ENCODE measurements at places on chromosomes 5 and 9.

GRCh38 chr9:89696780-89697179 is 92.0 kb downstream of the GADD45G start:
- no peaks in the 10 kb centered on the region for H3K27me3 ChIP-seq
- peaks cover 24% of the 10 kb centered on the region for H3K4me1 ChIP-seq
- H3K4me3 ChIP-seq, result no peak overlapping the region
- H3K27ac ChIP-seq, result no peak overlapping the region

GRCh38 chr9:129656795-129657390 is 8.6 kb upstream of the PRRX2 start:
- peaks cover 4% of the 10 kb centered on the region for H3K27me3 ChIP-seq
- no peak for DNase-seq
- no peaks in the 10 kb centered on the region for H3K4me1 ChIP-seq
- no peaks in the 10 kb centered on the region for H3K36me3 ChIP-seq
- H3K27ac ChIP-seq, result no peak overlapping the region
- H3K4me3 ChIP-seq, result no peak overlapping the region

- H3K36me3 ChIP-seq, result peaks cover 2% of the 10 kb centered on the region
- peaks cover 22% of the 10 kb centered on the region for H3K4me1 ChIP-seq
- H3K27me3 ChIP-seq, result peaks cover 7% of the 10 kb centered on the region
- no peak overlapping the region for H3K4me3 ChIP-seq
- DNase-seq, result no peak
These were observed 147.9 kb upstream of the TBCA start for GRCh38 chr5:77924081-77924480.

- H3K36me3 ChIP-seq, result no peaks in the 10 kb centered on the region
- no peak for DNase-seq
- H3K27me3 ChIP-seq, result no peaks in the 10 kb centered on the region
- H3K4me3 ChIP-seq, result no peak overlapping the region
These were observed 219.4 kb downstream of the ATPSCKMT start for GRCh38 chr5:10030219-10030831.

DNA sequence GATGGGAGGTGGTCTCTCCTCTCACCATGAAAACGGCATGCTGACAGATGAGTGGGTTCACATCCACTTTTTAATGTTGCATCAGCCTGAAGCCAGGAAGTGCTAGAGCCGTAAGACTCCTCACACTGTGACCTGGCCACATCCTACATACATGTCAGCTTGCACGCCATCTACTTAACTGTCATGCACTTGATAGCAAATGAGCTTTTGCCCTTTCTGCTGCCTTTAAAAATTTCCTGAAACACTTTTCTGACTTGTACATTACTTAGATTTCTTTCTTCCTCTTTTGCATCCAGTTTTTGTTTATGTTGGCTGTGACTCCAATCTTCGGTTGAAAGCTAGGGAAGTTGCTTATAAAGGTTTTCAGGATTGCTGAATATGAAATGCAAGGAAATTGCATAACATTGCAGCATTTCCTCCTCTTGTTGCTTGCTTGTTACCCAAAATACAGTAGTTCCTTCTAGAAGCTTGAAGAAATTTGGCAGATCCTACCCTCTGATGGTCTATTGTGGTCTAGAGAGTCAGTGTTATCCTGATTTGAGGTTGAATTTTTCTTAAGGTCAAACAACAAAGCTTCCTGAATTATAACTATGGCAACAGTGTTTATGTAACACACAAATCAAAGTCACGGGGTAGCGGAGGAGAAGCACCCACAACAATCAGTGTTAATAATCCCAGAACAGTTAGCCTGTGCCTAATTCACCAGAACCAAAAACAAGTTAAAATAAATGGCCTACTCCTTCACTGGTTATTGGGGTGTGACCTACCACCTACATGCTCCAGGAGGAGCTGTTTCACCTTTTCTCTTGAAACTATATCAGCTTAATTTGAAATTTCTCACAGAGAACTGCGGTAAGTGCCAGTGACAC is 232.5 kb downstream of the ARHGAP26 start:
- peak overlapping the region; percentile 93 for H3K27ac ChIP-seq
- DNase-seq, result peak; percentile 66
- H3K4me3 ChIP-seq, result peak overlapping the region; percentile 75
- H3K27me3 ChIP-seq, result no peaks in the 10 kb centered on the region
- H3K4me1 ChIP-seq, result peaks cover 82% of the 10 kb centered on the region
- peaks cover 6% of the 10 kb centered on the region for H3K36me3 ChIP-seq

DNA sequence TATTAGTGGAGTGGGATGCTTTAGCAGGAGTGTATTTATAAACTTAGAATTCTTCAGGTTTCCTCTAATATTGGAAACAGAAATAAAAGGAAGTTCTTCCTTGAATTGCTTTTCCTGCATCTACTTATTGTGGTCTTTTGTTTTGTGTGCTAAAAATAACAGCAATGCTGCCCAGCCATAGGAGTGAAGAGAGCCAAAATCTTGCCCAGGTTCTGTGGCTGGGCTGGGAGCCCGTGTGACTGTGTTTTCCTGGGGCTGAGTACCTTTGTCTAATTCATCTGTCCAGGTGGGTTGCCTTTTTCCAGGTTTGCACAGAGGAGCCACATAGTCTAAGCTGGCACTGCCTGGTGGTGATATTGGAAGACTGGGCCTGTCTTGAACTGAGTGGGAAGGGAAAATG is 179.7 kb upstream of the ADAMTSL1 start:
- H3K4me1 ChIP-seq, result no peaks in the 10 kb centered on the region
- DNase-seq, result no peak
- no peaks in the 10 kb centered on the region for H3K27me3 ChIP-seq
- H3K4me3 ChIP-seq, result no peak overlapping the region
- H3K36me3 ChIP-seq, result no peaks in the 10 kb centered on the region

DNA sequence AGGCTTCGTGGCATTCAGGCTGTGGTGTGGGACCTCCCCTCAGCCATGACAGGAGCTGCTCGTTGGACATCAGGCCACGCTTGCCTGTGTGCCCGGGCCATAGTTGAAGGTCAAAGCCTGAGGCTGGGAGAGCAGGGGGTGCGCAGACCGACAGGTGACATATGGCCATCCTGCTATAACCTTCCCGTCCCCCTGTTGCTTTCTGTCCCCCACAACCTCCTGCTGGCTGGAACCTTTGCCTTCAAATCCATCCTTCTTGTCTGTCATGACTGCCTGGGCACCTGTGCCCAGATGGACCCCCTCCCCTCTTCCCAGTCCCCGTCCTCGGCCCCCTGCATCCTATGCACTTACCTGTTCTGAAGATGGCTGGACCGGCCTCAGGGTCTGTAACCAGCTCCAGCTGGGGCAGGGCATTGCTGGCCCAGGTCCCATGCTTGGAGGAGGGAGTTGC is 83.2 kb downstream of the WNK2 start:
- DNase-seq, result no peak
- no peak overlapping the region for H3K4me3 ChIP-seq
- H3K4me1 ChIP-seq, result peaks cover 27% of the 10 kb centered on the region
- no peaks in the 10 kb centered on the region for H3K27me3 ChIP-seq

DNA sequence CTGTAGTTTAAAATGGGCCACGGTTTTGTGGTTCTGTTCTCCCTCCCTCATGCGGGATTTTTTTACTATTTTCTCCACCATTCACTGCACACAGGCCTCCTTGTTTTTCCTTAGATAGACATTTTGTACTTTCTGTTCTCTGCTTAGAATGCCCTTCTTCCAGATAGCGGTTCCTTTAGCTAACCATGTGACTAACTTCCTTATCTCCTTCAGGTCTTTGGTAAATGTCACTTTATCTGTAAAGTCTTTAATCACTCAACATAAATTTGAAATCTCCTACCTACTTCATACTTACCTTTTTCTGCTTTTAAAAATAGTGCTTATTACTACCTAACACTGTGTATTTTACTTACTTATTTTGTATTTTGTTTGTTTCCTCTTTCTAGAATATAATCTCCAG is 15.0 kb downstream of the FER start:
- H3K27ac ChIP-seq, result peak overlapping the region; percentile 12
- no peak for DNase-seq
- peaks cover 21% of the 10 kb centered on the region for H3K4me1 ChIP-seq
- H3K36me3 ChIP-seq, result peaks cover 2% of the 10 kb centered on the region
- H3K4me3 ChIP-seq, result no peak overlapping the region
- H3K27me3 ChIP-seq, result no peaks in the 10 kb centered on the region

DNA sequence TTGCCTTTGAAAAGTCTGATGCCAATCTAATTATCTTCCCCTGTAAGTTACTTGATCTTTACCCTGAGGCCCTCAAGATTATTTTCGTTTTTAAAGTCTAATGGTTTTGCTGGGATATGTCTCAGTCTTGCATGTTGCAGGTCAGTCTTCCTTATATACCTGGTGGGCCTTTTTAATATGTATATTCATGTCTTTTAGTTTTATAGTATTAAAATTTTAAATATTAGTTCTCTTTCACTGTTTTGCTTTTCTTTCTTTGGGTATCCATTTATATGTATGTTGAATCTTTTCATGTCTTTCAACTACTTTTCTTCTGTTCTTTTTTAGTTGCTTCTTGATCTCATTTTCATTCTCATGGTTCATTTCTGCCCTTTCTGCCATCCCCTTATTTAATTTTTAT is 68.9 kb downstream of the HSD17B4 start:
- no peak overlapping the region for H3K4me3 ChIP-seq
- DNase-seq, result no peak
- no peak overlapping the region for H3K27ac ChIP-seq
- no peaks in the 10 kb centered on the region for H3K27me3 ChIP-seq
- peaks cover 2% of the 10 kb centered on the region for H3K36me3 ChIP-seq

DNA sequence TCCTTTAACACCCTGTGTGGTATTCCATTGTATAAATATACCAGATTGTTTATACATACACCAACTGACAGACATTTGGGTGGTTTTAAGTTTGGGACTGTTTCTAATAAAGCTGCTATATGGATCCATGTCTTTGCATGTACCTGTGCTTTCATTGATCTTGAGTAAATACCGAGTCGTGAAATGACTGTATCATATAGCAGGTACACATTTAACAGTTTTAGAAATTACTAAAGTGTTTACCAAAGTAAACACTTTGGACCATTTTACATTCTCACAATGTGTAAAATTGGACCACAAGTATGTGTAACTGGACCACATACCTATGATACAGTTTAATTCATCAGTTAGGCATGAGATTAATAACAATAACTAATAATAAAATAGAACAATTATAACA is 175.2 kb downstream of the FBXL17 start:
- H3K27ac ChIP-seq, result no peak overlapping the region
- H3K4me3 ChIP-seq, result no peak overlapping the region
- no peaks in the 10 kb centered on the region for H3K4me1 ChIP-seq
- no peak for DNase-seq
- H3K27me3 ChIP-seq, result no peaks in the 10 kb centered on the region

GRCh38 chr9:83472221-83472665 is 66.0 kb downstream of the FRMD3 start:
- peaks cover 32% of the 10 kb centered on the region for H3K4me1 ChIP-seq
- no peak overlapping the region for H3K27ac ChIP-seq
- no peak for DNase-seq
- H3K4me3 ChIP-seq, result no peak overlapping the region
- H3K36me3 ChIP-seq, result no peaks in the 10 kb centered on the region

- no peak for DNase-seq
- no peaks in the 10 kb centered on the region for H3K4me1 ChIP-seq
- H3K4me3 ChIP-seq, result no peak overlapping the region
- H3K36me3 ChIP-seq, result no peaks in the 10 kb centered on the region
These were observed 50.5 kb upstream of the FCN1 start for GRCh38 chr9:134968011-134968822.

- H3K4me1 ChIP-seq, result peaks cover 74% of the 10 kb centered on the region
- peak overlapping the region; percentile 43 for H3K27ac ChIP-seq
- peaks cover 33% of the 10 kb centered on the region for H3K27me3 ChIP-seq
- H3K36me3 ChIP-seq, result peaks cover 11% of the 10 kb centered on the region
- DNase-seq, result no peak
- peak overlapping the region; percentile 99 for H3K4me3 ChIP-seq
These were observed 3.7 kb downstream of the NR4A3 start for GRCh38 chr9:99825172-99826046.

DNA sequence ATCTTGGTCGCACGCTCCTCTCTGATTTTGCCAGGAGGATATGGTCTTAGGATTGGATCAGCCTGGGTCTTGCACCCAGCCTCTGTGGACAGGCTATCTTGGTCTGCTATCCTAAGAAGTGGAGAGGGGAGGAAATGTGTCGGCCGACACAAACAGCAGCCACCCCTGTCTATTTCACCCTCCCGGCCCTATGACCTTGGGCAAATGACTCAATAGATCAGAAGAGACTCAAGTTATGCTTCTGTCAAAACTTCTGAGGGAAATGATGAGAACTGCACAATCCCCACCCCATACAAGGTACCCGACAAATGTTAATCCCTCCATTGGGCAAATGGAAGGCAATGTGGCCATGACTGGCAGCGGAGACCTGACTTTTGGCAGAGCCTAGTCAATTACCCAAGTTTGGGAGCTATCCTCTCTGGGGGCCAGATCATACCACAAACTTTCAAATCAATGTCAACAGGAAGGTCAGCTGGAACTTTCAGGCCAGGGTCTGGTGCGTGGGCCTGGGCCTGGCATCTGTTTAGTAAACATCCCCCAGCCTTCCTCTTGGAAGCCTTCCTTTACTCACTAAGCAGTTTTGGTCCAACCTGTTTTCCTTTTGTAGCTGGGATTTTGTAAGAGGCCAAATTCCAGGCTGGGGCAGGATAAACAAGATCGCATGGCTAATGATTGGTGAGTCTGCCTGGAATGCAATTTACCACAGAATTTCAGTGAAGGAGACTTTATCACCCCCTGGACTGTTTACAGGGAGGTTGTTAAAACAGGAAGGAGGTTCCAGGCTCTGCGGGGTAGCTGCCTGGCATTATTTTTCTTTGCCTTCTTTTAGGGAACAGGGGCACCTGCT is 64.2 kb upstream of the CPEB4 start:
- H3K4me3 ChIP-seq, result no peak overlapping the region
- no peak overlapping the region for H3K27ac ChIP-seq
- H3K36me3 ChIP-seq, result no peaks in the 10 kb centered on the region
- DNase-seq, result no peak

DNA sequence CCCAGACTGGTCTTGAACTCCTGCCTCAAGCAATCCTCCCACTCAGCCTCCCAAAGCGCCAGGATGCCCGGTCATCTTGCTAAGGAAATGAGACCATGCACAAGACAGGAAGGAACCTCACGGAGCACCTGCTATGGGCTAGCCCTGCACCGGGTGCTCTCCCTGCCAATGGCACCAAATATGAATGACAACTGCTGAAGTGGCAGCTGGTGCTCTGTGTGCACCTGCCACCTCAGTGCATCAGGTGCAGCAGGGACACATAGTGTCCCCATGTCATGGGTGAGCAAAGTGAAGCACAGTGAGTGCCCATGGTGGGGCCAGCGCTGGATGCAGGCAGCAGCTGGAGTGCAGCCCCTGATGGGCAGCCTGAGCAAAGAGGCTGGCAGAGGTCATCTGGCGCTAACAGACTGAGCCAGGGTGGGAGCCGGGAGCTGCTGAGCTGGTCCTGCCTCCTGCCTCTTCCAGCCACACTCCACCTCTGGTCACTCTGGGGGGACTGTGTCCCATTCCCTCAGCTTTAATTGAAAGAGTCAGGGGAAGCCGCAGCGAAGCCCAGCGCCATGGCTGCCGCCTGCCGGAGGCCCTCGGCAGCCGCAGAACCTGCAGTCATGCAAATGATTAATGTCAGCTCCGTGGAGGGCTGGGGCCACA is 46.4 kb downstream of the BARX1 start:
- H3K36me3 ChIP-seq, result no peaks in the 10 kb centered on the region
- DNase-seq, result no peak
- no peak overlapping the region for H3K27ac ChIP-seq

Data from activated T-cell treated with anti-CD3 and anti-CD28 coated beads, Interleukin-2, amount 50 U/mL, for 72 hours (primary cell).